ENCODE measurements at places on chromosomes 11 and 22.

GRCh38 chr11:120337355-120338106 lies 1.3 kb downstream of the ARHGEF12 start:
- DNase-seq, result no peak

DNA sequence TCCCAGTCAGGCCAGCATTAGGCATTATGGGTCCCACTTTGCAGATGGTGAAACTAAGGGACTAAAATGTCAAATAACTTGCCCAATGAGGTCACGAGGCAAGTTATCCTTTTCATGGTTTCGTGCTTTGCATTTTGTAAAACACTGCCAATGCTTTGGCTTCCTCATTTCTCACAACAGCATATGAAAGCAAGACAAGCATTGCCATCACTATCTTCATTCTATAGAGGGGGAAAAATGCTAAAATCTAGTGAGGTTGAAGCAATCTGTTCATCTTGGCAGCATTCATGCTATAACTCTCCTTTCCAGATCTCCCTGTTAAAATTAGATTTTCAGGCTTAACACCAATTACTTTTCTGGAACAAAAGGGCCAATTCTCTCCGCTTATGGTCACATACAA lies 14.8 kb downstream of the FAM181B start:
- no peak for DNase-seq

GRCh38 chr11:6321961-6322362 lies 1.7 kb upstream of the CAVIN3 start:
- DNase-seq, result no peak

- no peak for DNase-seq
Measured at GRCh38 chr11:87437844-87438223, 400.1 kb downstream of the TMEM135 start.

DNA sequence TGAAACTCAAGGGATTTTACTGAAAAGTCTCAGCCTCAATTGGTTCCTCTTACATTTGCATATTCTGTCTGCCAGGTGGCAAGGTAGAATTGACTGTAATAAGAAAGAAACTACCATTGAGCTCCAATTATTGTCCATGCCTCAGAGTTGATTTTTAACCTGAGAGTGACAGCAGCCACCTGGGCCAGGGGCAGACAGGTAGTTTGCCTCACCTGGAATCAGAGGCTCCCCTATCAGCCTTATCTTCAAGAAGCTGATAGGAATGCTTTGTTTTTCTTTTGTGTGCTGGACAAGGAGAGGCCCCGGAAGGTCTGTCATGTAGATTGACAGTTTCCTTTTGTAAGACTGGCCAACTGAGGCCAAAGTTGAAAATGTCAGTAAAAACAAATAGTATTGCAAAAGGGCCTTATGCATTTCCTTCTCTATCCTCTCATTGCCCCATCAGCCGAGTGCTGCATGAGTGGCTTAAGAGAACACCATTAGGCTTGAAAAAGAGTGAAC lies 34.1 kb downstream of the CD44 start:
- DNase-seq, result no peak

GRCh38 chr11:131275580-131275979 lies 94.8 kb upstream of the NTM start:
- DNase-seq, result no peak

GRCh38 chr22:41822317-41823057 lies 10.4 kb upstream of the SREBF2 start:
- no peak for DNase-seq

DNA sequence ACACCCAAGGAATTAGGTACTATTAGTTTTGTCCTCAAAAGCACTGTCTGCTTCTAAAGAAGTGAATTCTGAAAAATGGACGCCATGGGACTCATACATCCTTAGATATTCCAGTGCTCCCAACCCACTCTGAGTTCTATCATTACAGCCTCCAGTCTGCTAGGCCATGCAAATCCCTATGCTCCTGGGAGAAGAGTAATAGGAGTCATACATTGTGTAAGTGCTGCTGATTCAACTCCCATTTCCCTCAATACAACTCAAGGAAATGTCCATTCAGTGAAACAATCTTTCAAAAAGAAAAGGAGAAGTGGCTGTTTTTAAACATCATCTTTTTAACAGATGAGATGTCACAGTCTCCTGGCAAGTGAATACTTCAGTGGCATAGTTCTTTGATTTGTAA lies 590.2 kb upstream of the LRRC4C start:
- no peak for DNase-seq

GRCh38 chr11:121563003-121563402 lies 110.2 kb upstream of the SORL1-AS1 start:
- DNase-seq, result no peak

DNA sequence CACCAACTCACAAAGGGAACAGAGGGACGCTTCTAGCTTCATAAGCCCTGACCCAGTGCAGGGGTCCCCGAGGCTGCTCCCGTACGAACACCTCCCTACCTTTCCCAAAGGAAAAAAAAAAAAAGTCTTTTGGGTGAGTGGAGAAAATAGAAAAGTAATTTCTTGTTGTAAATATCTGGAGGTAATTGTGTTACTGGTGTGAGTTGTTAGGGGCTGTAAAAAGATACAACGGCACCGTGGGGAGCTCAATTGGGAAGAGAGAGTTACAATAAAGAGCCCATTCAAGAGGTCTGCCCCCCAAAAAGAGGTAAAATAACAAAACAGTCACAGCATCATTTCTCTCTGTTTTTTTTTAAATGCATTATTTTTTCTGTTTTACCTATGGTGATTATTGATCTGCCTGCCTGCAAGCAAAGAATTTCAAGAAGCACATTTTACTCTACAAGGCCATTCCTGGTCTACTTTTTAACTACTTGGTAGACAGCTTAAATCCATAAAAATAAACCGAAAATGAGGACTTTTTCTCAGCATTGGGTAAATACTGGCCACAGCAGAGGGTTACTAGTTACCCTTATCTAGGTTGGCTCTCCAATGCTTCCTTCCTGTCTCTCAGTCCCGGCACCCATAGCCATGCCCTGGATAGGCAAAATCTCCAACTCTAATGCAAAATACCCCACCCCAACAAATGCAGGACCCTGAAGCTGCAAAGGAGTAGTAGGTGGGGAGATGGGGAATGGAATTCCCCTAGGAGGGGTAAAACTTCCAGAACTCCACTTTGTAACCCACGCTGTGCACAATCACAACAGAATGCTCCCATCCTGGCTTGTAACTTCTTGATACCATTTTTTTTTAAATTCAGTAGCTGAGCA lies 3.1 kb downstream of the PAX6 start:
- no peak for DNase-seq

DNA sequence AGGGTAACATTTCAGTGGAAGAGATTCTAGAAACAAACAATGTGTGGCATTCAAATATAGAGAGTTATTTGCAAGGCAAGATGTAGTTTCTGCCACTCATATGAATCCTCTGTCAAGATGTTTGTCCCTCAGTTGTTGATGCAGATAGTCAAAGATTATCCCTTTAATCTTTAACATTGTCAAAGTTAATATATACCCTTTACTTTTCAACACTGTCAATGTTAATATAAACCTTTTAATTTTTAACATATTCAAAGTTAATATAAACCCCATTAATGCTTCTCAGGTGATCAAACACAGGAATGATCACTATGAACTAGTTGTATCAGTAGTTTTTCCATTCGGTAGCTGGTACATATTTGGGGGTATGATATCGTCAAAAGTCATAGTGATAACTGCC lies 51.9 kb upstream of the PICALM start:
- DNase-seq, result no peak

- no peak for DNase-seq
Measured at GRCh38 chr22:37253126-37253660, 9.1 kb upstream of the RAC2 start.

GRCh38 chr22:39120983-39121382 lies 23.9 kb downstream of the APOBEC3H start:
- no peak for DNase-seq

DNA sequence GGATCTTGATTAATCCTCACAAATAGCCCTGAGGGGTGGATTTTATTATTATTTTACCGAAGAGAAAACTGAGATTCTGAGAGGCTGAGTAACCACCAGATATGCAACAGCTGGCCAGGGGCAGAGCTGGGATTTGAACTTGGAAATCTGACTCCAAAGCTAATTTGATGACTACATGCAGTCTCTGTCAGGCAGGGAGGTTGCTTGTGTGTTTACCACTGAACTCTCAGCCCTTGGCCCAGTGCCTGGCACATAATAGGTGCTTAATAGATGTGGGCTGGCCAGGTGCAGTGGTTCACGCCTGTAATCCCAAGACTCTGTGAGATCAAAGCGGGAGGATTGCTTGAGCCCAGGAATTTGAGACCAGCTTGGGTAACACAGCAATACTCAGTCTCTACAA lies 121.7 kb upstream of the CRYBB3 start:
- no peak for DNase-seq

- no peak for DNase-seq
Measured at GRCh38 chr11:6554828-6555706, 48.3 kb downstream of the RRP8 start.

GRCh38 chr11:121591405-121592033 lies 138.8 kb upstream of the SORL1-AS1 start:
- peak; percentile 39 for DNase-seq

DNA sequence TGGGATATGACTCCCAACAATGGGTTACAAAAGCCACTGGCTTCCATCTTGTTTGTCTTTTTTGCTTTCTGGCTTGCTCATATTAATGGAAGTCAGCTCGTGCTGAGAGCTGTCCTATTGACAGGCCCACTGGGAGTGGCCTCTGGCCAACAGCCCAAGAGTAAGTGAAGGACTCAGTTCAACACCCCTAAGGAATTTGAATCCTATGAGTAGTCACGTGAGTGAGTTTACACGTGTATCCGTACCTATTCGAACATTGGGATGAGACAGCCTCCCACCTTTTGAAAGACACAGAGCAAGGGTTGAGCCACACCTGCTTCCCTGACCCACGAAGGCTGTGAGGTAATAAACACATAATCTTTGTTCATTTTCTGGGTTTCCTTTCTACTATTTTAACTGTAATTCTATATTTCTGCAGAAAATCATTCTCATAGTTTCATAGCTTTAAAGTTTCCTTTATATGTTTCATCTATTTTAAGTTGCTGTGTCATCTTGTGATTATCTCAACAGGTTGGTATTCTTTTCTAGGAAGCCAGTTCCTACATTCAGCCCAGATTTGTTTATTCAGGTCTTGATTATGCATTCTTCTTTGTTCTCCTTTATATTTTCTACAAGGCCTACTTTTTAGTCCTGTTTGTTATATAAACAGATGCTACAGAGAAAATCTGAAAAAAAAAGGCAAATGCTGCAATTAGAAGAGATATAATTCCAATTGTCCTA lies 802.3 kb downstream of the CNTN5 start:
- no peak for DNase-seq

GRCh38 chr22:24156141-24156912 lies 25.0 kb upstream of the SUSD2 start:
- DNase-seq, result peak; percentile 45

DNA sequence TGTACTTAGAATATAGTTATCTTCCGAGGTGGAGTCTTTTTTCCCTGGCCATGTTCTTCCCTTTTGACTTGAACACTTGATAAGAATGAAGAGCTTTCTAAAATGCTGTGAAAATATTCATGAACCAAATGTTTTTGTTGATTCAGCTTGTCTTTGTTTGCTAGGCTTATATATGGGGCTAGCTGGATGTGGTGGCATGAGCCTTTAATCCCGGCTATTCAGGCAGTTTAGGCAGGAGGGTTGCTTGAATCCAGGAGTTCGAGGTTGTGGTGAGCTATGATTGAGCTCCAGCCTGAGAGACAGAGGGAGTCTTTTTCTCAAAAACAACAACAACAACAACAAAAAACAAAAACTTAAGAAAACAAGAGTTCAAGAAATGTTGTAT lies 23.1 kb downstream of the CBL start:
- no peak for DNase-seq

DNA sequence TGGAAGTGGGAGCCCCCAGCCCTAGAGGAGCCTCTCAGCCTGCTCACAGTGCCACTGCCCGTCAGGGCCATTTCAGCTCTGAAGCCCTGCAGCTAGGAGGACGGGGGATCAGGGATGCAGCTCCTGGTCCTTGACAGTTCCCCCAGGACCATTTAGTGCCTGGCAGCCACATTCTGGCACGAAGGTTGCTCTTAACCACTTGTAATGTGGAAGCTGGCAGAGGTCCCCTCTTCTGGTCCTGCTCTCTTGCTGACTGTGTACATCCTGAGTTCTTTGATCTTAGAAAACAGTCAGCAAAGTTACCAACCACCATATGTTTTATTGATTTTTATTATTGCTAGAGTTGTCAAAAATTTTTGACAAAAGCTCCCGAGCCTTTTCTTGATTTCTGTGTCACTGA lies 44.2 kb downstream of the CABIN1 start:
- no peak for DNase-seq

DNA sequence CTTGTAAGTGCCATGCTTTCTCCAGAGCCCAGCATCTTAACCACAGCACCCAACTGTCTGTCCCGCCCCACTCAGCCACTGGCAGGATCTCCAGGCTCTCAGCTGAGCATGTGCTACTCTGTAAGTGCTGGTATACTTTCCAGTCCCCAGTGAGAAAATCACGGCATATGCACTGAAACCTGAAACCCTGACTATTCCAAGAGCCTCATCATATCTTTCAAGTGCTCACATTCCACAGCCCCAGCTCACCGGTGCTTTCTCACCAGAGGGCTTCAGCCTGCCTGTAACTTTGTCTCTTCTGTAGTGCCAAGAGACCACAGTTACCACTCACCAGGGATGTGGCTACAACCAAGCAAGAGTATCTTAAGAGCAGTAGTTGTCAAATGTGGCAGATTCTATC lies 24.4 kb upstream of the PAMR1 start:
- DNase-seq, result no peak

DNA sequence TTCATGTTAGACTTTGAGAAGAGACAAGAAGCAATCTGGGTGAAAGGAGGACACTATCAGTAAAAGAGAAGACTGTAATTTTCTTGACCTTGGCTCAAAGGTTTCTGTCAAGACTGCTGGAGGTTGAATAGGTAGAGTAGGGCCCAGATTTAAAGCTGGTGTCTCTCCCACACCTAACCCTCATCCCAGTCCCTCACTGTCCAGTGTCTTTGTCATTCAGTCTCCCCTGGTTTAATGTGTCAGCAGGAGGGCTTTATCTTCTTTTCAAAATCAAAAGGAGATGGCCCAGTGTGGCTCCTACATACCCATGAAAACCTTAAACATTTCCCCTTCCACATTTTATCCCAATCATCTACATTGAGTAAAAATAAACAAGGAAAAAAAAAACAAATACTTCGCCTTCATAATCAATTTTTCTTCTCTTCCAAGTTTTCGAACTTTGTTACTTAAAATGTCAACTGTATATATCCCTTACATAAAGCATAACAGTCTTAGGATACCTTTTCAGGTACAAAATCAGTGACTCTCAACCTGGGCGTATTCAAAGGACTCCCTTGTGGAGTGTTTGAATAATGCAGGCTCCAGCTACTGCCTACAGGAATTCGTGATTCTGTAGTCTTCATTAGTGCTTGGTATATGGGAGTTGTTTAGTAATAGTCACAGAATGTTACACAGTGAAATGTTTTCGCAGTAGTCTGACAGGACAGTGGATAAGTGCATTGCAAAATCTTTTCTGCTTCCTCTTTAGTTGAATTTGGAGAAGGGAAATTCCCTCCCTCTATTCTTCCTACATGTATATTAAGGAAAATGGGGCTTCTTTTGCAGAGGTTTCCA lies 87.2 kb downstream of the FAT3 start:
- no peak for DNase-seq

- no peak for DNase-seq
Measured at GRCh38 chr11:133936136-133936535, 20.6 kb downstream of the IGSF9B start.

- no peak for DNase-seq
Measured at GRCh38 chr11:80722629-80723028, 1281.8 kb upstream of the TENM4 start.

- no peak for DNase-seq
Measured at GRCh38 chr11:12377106-12377823, at the start of gene PARVA. PARVA (plus strand) TSS chr11:12377571; CDS start chr11:12377648, 77 bp downstream.

GRCh38 chr11:120001178-120002090 lies 136.5 kb downstream of the TRIM29 start:
- DNase-seq, result no peak
